AG09309 (cell line): ENCODE measurements at places on chromosomes 6 and 20.

DNA sequence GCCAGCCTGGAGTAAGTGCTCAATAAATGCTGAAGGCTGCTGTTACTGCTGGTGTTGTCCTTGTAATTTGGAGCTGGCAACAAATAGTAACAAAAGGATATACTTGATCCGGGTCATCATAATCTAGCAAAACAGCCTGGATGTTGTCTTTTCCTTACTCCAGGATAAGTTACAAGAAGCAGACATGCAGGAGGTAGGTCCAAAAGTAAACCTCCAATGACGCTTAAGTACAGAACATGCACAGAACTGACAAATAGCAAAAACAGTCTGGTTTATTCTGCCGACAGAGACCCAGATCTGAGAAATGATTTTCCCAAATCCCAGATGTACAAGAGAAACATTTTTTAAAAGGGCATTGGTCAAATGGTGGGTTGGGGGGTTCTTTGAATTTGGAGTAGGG lies 93.0 kb upstream of the KCNK16 start:
- no peak for DNase-seq

- no peak for DNase-seq
These were observed 167.6 kb upstream of the IMPG1 start for GRCh38 chr6:76240092-76240491.

DNA sequence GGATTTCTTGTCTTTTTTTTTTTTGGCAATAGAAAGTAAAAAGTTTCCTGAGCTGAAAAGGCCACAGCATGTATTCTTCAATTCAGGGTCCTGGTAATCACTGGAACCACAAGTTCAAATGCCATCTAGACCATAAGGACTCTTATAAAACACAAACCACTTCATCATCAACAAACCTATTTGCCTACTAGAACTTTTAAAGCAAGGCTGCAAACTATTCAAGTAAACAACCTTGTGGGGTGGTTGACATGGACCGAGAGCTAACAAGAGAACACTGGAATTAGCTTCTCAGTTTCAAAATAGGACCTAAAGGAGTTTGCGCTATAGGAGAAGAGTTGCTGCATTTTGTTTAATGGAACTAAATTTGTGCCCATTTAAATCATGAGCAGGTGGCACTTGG lies 215.9 kb downstream of the ATXN1 start:
- DNase-seq: no peak

GRCh38 chr6:157806856-157807215 lies 16.2 kb upstream of the SNX9 start:
- DNase-seq: no peak

DNA sequence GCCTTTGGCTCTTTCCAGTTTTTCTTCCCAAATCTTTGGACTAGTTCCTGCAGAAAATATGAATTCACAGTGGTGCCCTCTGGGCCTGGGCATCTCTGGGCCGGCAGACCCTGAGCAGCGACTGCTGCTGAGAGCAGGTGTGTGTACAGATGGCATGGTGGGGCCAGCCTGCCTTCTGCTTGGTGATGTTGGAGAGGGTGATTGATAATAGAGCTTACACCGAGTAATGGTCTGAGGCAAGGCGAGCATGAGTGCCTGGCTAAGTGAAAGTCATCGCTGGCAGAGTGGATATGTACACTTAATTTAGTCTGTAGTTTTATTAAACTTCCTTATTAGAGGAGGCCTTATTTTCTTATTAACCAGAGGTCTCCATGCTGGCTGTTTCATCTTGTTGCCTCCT lies 156.9 kb downstream of the CDKAL1 start:
- DNase-seq: no peak

DNA sequence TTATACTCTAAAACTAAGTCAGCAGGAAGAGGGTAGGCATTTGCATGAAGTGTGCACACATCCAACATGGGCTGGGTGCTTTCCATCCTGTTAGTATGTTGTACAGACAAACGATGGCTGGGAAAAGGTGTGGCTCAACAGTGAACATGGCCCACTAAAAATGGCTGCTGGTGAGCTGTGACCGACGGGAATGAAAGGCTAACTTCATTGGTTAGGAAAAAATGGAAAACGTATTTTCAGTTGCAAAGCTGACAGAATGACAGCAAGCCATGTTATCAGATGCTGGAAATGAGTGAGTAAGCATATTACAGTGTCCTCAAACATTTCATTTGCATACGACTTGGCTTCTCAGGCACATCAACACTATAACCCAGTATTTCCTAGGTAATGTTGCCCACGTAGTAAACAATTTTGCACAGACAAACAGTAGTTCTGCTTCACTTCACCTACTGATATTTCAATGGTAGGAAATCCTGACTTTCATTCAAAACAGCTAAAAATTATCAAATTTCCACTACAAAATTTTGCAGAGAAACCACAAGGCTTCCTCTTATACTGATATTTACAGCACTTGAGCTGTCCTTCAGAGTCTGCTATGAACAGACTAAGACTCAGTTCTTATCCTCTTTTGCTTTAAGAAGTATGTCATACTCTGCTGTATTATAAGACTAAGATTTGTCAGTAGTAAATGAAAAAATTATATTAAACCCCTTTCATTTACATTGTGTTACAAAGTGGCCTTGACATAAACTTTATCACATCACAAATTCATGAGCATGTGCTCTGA lies 98.9 kb downstream of the IRF4 start:
- DNase-seq: no peak

- DNase-seq: no peak
These were observed 38.7 kb upstream of the SLC22A2 start for GRCh38 chr6:160297310-160297709.

- DNase-seq: no peak
These were observed 34.7 kb downstream of the TAF4 start for GRCh38 chr20:62030834-62031434.

- DNase-seq: no peak
These were observed 24.5 kb downstream of the YTHDF1 start for GRCh38 chr20:63191400-63191799.

GRCh38 chr6:34157851-34158250 lies 12.0 kb upstream of the GRM4 start:
- no peak for DNase-seq

DNA sequence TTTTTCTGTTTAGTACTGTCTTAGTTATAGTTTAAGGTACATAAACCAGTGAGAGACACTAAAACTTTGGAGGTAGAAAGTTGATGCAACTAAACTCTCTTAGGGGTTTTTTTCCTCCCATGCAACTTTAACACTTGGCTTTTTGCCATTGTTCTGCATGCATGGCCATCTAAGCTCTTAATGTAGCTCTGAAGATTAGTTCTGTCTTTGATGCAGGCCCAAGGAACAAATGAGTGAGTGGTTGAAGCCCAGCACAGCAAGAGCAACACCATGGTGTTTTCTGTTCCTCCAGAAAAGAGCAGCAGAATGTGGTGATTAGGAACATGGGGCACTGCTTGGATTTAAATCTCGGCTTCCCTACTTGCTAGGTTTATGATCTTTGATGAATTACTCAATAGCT lies 89.3 kb downstream of the L3MBTL3 start:
- DNase-seq: no peak

DNA sequence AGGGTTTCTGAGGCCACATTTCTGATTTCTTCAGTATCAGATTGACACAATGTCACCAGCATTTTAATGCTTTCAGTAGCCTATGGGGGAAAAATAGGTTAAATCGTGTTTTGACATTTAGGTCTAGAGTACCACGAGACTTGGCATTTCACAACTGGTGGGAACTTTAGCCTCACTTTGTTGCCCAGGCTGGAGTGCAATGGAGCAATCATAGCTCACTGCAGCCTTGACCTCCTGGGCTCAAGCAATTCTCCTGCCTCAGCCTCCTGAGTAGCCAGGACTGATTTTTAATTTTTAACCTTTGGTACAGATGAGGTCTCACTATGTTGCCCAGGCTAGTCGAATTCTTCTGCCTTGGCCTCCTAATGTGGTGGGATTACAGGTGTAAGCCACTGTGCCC lies 11.0 kb upstream of the ARMH2 start:
- no peak for DNase-seq

DNA sequence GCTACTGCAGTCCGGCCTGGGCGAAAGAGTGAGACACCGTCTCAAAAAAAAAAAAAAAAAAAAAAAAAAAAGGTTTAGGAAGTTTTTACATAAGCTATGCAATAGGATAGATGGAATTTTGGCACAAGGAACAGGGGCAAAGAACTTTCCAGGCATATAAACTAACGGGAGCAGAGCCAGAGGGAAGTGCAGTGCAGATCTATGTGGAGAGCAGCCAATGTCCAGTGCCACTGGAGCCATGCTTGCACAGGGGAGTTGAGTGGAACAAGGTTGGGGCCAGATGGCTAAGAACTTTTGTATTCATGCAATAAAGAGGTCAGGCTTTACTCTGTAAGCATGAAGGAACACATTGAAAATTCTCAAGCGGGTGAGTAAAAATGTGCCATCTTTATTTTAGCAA lies 10.8 kb downstream of the SLC17A2 start:
- no peak for DNase-seq

DNA sequence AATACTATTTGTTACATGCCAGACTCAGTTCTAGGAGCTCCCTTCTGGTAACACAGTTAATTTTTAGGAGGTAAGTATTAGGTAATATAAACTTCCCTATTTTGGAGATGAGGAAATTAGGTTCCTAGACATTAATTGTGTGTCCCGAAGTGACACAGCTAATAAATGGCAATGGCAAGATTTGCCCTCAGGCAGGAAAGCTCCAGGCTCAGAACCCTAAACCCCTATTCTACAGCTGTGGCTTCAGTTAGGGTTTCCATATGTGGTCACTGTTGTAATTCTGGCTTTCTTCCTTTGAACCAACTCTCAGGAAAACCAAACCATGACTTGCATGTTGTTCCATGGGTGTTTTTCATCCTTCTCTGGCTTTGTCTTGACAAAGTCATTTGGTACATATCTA lies 188.2 kb downstream of the PLCB1 start:
- DNase-seq: no peak

- no peak for DNase-seq
These were observed 231.3 kb upstream of the MAP3K7 start for GRCh38 chr6:90818163-90818562.

GRCh38 chr20:62785393-62785792 lies 10.9 kb upstream of the MRGBP start:
- no peak for DNase-seq

DNA sequence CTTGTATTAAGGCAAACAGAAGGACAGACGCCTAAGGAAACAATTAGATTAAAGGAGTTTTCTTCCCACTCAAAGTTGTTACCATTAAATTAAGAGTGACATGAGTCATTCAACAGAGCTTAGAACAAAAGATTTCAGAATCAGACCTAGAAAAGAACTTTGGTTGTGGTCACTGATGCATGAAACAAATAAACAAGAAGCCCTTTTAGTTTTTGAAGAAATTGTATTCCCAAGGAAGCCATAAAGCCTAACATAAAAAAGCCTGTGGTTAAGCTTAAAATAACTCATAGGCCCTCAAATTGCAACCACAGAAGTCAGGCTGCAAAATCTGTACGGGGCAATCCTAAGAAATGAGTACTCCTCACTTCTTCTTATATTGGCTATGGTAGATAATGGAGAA lies 17.9 kb upstream of the TRIM26 start:
- DNase-seq: no peak

- no peak for DNase-seq
These were observed 72.0 kb upstream of the F13A1 start for GRCh38 chr6:6392214-6393068.

GRCh38 chr6:1491025-1491424 lies 101.6 kb downstream of the FOXF2 start:
- no peak for DNase-seq

DNA sequence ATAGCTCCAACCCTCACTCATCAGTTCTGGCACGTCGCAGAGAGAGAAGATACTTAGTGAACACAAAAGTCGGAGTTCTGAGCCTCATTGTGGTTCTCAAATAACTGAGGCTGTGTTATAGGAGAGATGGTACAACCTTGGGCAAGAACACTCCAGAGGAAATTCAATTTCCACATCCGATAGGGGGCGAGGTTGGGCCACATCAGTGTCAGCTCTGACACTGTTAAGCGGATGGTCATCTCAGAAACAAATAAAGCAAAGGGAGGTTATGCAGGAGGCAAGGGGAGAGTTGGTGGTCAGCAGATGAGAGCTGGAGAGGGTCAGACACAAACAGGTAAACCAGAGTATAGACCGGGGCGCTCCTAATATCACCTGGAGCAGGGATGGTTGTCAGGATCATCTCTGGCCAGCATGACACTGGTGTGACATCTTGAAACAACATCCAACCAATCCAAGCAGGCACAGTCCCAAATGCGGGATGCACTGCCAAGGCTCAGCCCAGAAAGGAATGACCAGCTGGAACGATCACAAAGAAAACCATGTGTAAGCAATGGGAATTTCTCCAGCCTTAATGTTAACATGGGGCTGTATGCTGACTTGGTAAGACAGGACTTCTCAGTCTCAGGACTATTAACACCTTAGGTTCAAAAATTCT lies 331.8 kb downstream of the HACE1 start:
- DNase-seq: no peak

DNA sequence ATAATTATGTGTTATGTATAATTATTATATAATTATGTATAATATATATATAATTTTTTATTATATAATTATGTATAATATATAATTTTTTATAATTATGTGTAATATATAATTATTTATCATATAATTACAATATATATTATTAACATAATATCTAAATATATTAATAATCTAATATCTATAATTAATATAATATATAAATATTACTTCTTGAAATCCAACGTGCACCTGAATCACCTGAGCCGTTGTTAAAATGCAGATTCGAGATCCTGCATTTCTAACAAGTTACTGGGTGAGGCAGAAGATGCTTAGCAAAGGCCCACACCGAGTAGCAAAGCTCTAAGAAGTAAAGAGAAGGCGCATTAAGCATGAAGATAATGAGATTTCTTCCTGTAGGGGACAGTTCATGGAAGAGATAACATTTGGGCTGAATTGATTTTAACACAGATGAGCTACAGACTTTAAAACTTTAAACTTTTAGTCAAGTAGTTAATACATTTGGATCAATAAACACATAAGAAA lies 406.4 kb upstream of the PLCB4 start:
- no peak for DNase-seq

DNA sequence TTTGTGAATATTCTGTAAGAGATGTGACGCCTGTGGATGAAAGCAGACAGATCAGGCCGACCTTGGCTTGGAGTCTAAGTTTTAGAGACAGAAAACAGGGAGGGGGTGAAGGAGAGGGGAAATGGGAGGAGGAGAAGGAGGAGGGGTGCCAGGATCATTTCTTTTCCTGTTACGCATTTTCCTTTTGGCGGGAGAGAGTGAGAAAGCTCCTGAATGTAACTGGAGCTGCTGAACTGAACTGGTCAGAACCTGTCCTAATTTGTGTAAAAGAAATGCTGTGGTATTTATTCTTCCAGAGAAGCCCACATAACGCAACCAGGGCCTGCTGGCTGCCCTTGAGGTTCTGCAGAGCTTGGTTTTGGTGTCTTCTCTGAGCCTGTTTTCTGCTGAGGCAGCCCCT lies 41.9 kb downstream of the UTRN start:
- DNase-seq: no peak

DNA sequence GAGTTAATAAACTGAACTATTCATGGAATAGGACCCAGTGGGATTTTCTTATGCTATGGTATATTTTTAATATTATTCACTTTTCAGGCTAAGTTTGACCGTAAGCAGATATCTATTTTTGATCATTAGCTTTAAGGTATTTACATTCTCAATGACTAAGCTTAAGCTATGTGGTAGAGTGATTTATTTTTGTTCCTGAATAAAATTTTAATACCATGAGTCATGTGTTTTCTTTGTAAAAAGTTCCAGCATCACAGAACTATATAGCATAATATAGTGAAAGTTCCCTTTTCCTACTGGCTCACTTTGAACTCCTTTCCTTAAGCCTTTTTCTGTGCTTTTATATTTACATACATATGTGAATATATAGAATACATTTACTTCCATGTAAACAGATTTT lies 75.8 kb downstream of the BCKDHB start:
- no peak for DNase-seq

GRCh38 chr20:4694076-4694475 lies 27.6 kb upstream of the PRND start:
- no peak for DNase-seq
